ENCODE measurements at places on chromosomes 12 and 14.

DNA sequence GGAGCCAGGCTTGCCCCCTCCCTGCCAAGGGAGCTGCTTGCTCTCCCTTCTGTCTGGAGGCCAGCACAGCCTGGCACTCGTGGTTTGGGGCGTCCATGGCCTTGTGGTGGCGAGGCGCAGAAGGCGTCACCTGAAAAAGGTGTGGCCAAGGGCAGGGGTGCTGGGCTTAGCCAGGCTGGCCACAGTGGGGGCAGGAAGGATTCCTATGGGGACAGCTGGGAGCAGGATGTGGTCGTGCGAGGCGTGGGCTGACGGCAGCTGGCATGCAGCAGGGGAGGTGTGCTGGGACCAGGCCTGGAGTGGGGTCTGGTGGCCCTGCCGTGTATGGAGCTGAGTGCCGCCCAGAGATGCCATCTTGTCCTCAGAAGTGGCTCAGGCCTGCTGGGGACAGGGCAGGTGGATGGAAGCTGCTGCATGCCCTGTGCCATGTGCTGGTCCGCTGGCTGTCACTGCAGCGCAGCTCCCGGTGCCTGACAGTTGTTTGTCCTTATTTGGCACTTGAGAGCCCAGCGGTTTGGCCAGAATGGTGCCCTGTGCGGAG is 30.0 kb downstream of the SH2B3 start:
- no peak for DNase-seq

GRCh38 chr14:82094829-82095345 is 561.2 kb upstream of the SEL1L start:
- DNase-seq, result no peak

GRCh38 chr12:51630986-51631385 is 40.0 kb downstream of the SCN8A start:
- no peak for DNase-seq

DNA sequence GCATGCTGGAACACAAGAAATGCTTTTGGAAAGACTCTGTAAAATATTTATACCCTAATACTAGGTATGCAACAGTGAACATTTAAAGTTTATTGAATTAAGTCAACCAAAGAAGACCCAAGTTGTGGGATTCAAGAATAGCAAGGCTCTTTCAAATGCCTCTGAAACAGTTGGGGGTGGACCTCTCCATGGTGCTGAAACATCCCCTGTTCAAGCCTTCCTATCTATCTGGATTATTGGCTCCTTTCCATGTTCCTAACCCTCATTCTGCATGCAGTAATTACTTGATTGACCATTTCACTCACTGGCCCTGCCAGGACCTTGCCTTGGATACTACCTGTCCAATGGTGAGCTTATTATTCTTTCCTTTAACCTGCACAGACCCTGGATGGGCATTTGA is 349.7 kb downstream of the NRXN3 start:
- DNase-seq, result no peak

DNA sequence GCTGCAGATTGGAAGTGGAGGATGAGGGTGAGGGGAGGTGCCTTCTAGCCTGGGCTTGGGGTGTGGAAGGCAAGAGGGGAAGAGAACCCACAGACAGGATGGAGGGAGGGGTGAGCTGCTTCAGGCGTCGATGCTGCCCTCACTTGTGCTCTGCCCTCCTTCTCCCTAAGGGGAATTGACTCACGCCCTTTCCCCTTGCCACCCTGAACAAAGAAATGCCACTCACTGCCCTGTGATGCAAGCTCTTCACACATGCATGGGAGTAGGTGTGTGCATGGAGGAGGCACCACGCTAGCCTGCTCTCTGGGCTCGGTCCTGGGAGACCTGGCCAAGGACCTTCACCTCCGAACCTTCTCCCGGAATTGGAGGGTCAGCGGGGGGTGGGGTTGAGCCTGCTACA is 35.7 kb upstream of the PRMT8 start:
- no peak for DNase-seq

- no peak for DNase-seq
Measured at GRCh38 chr14:81884382-81884781, 350.7 kb upstream of the SEL1L start.

DNA sequence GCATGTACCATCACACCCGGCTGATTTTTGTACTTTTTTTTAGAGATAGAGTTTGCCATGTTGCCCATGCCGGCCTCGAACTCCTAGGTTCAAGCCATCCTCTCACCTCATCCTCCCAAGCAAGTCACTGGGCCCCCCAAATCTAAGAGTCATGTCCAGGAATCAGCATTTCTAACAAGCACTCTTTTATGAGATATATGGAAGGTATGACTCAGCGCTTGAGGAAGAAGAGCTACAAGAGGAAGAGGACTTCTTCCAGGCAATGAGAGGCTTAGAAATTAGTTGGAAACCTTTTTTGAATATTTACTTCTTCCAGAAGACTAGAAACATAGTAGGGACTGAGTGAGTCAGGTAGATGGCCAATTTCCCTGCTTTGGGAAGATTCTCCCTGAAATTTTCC is 114.5 kb downstream of the HMGA2 start:
- DNase-seq, result no peak

DNA sequence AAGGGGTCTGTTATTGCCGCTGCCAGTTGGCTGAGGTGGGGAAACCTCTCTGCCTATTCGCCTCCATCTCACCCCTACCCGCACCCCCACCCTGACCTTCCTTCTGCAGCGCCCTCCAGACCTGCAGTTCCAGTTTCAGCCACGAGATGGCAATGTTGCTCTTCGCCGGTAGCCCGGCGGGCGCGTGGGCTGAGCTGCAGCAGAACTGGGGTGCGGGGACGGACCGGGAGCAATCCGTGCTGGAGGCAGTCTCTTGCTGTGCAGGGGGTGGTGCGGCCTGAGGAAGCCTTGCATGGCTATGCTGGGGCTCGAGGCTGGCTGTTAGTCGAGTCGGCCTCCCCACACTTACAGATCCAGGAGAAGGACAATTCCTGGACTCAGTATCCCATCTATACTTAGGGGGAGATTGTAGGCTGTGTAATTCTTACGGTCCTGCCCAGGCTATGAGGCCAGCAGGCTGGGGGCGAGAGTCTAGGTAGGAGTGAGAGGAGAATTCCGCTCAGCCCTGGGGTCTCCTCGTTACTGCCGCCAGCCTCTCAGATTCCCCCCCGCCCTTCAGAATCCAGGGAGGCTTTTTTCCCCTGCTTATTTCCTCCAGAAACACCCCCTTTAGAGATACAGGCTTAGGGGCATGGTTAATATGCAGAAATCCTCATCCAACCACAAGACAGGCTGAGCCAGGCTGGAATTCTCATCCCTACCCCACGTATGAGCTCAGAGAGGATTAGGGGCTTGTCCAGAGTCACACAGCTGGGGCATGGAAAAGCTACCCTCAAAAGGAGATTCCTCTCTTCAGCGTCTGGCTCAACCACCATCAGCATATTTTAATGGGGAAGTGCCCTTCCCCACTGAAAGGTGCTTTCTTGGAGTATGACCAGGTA is 118.2 kb downstream of the AACS start:
- DNase-seq, result peak; percentile 53

DNA sequence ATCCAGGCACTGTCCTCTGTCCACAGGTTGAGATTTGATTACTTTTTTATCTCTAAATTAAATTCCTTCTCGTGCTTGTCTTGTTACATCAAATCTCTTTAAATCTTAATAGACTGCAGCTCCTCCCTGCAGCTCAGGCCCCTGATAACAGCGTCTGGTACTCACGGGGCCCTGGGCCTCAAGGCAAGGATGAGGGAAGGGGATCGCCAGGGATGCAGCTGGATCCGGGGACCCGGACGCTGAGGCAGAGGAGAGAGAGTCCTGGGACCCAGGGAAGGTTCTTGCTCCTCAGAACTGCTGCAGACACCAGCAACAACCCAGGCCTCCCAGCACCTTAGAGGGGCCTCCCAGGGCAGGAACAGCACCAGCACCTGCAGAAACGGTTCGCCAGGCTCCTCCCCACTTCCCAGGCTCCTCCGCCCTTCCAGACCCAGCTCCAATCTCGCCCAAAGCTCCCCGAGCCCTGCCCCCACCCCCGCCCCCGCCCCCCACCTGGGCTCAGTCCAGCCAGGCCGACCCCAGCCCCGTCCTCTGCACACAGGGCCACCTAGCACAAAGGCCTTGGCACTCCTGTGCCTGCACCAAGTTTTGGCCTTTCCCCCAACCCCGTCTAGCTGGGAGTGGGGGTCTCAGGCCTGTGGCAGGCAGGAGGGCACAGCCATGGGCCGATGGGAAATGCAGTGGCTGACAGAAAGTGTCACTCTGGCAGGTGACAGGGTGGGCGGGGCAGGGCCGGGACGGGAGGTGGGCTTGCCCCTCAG is 60.3 kb upstream of the GALNT9 start:
- no peak for DNase-seq

GRCh38 chr14:91307046-91307445 is 62.5 kb upstream of the GPR68 start:
- DNase-seq, result no peak

GRCh38 chr14:65095633-65096205 is 6.6 kb downstream of the MAX start:
- DNase-seq, result no peak

DNA sequence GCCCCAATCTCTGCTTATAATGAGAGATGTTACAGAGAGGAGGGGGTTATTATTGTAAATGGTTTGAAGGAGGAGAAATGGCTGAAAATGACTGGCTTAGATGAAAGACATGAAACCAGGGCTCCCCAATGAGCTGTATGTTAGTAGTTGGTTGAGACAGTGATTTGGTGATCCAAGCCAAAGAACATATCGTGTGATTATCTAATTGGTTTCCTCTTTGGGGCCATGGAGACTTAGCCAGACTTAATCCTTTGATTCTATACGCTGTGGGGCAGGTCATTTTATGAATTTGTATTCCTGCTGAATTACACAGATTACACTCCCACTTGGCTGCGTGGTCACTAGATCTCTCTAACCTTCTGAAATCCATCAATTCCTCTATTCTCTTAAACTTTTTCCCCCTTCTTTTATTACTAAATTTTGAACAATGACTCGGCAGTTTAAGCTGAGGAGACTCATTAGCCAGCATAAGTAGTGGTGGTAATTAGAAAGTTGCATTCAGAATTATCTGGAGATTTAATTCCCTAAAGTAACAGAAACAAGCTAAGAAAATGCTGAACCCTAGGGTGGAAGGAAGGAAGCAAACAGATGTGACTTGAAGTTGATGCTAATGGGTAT is 5.3 kb downstream of the TTC8 start:
- DNase-seq, result no peak

DNA sequence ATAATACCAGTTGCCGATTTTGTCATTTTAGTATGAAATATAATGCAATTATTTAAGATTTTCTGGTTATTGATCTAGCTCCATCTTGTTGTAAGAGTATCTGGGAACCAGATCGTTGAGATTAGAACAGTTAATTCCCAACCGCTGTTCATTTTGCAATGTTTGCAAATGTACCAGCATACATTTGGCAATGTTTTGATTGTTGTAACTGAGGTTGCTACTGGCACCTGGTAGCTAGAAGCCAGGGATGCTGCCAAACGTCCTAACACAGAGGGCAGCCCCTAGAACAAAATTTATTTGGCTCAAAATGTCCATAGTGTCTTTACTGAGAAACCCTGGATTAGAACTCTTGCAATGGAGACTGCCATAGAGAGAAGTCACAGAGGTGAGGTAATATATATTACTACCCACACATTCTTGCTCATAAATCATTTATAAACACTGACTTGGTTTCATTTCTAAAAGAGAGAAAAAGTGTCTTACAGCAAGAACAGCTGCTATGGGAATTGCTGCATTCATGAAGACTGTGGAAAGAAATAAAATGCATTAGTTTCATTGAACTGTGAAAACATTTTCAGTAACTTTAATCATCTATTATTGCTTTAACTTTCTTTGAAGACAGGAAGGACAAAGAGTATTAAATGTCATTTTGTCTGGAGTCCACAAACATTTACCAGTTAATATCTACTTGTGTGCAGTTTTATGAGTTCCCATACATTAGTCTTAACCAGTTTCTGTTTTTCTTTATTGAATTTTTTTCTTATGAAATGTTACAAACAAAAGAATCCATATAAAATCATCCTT is 46.2 kb downstream of the ABCC9 start:
- no peak for DNase-seq

DNA sequence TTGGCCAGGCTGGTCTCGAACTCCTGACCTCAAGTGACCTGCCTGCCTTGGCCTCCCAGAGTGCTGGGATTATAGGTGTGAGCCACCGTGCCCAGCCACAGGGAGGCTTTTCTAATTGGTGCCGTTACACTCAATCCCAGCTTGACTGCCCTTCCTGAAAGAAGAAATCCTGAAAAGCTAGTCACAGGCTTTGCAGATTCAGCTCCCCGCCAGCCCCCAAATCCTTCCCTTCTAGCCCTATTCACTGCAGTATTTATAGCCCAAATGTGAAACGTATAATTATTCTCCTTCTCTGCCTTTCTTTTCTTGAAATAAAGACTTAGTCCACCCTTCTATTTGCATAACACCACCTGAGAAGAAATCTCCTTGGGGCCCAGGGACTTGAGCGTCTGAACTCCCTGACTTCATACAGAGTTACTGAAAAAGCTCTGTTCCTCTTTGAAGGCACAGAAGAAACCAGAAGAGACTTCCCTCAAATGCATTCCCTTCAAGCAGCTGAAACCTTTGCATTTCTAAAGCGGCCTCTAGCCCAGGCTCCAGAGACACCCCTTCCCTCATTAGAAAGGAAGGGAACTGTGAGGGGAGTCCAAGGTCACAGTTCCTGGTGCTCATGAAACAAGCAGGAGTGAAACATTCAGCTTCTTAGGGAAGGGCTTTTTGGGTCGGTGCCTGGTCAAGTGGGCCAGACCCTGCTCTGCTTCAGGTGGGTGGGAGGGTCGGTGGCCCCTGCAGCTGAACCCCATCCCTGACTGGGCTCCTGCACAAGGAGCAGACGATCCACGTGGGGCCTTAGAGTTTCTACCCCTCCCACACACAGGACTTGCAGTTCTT is 42.3 kb upstream of the BATF start:
- DNase-seq, result no peak

- no peak for DNase-seq
Measured at GRCh38 chr12:7472060-7472459, 28.1 kb upstream of the CD163L1 start.

- no peak for DNase-seq
Measured at GRCh38 chr14:63892265-63892664, 39.5 kb downstream of the SYNE2 start.

GRCh38 chr14:106442857-106443256 is 916.5 kb downstream of the TMEM121 start:
- no peak for DNase-seq

DNA sequence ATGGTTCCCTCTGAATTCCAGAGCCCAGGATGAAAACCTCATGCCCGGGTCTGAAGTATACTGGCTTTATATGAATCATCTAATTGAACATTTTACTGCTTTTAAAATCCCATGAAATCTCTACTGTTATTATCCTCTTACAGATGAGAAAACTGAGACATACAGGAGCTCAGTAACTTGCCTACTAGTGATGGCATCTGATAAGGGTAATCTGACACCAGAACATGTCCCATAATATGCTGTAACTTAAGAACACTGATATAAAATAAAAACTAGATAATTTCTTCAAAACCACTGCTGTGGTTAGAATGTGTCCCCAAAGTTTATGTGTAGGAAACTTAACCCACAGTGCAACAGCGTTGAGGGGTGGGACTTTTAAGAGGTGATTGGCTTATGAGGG is 219.6 kb upstream of the TMTC1 start:
- DNase-seq, result no peak

- no peak for DNase-seq
Measured at GRCh38 chr14:60276347-60276746, 27.3 kb downstream of the PPM1A start.

Data from stimulated activated CD8-positive, alpha-beta memory T cell treated with anti-CD3 and anti-CD28 coated beads, Interleukin-7, amount 100 ng/mL, for 4 hours (primary cell).